Caki2 (cell line): ENCODE measurements at places on chromosomes 5 and 9.

DNA sequence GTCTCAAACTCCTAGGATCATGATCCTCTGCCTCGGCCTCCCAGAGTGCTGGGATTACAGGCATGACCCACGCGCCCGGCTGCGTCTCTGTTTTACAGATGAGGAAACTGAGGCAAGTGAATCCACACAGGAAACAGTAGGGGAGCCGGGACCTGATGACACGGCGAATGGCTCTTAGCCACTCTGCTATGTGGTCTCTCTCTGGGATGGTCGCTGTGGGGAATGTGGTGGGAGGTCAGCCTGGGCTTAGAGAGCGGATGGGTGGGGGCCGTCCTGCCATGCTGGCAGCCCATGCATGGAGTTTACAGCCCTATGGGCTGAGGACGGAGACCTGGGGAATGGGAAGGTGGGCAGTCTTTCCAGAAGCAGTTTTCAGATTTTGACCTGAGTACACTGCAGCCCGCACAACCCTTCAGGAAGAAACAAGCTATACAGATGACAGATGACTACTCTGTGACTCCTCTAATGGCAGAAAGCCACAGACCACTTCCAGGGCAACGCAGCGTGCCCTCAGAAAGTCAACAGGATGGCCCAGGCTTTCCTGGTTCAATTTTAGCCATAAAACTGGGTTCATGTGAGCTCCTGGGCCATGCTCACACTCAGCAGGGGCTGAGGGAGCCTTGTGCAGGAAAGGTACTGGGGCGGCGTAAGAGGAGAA lies 136.1 kb upstream of the RAPGEF1 start:
- DNase-seq = no peak

DNA sequence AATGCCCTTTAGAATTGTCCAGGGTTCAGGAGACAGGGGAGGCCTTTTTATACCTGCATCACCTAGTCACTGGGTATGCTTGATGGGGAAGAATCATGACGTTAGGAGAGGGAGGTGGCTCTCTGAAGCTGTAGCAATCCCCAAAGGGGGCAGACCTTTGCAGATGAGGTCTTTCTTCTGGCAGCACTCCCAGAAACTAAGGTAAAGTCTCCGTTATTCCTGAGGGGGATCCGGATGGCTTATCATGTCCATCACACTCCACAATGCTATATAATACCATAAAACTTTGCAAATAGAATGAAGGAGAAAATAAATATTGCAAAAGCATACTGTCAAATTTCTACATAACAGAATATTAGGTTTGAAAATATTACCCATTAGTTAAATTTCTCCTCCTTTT lies 21.5 kb upstream of the CAST start:
- no peak for DNase-seq

DNA sequence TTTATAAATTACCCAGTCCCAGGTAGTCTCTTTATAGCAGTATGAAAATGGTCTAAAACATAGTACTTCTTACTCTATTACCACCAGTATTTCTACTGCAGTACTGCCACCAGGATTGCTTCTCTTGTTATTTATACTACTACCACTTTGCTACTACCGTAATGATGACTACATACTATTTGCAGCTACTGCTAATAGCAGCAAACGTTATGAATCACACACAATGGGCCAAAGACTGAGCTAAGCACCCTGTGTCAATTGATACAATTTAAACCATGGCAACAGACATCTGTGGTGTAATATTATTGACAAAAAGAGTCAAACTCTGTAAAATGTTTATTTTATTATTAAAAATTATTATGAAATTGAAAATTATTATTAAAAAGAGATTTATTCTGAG lies 15.3 kb upstream of the KIF12 start:
- DNase-seq = no peak

DNA sequence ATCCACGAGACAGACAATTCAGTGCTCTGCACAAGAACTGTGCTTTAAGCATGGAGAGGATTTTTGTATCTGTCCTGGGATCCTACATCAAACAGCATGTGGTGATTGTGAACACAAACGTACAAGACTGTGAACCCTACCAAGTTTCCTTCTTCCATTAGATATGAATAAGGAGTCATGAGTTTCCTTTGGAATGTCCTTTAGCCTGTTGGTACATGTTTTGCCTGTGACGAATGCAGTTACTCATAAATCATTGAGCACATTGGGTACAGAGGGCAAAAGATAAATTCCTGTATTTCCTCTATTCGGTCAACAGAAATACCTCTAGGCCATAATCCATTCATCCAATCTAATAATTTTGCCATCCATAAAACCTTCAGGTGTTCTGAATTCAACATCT lies 61.5 kb downstream of the FXN start:
- peak; percentile 75 for DNase-seq

GRCh38 chr5:9350301-9350797 lies 195.5 kb downstream of the SEMA5A start:
- no peak for DNase-seq

- no peak for DNase-seq
Observed at GRCh38 chr9:37976714-37977477, 73.0 kb upstream of the SLC25A51 start.

- no peak for DNase-seq
Observed at GRCh38 chr9:88645879-88646199, 110.9 kb downstream of the NXNL2 start.

GRCh38 chr5:122697191-122697590 lies 77.7 kb upstream of the SNX2 start:
- no peak for DNase-seq

DNA sequence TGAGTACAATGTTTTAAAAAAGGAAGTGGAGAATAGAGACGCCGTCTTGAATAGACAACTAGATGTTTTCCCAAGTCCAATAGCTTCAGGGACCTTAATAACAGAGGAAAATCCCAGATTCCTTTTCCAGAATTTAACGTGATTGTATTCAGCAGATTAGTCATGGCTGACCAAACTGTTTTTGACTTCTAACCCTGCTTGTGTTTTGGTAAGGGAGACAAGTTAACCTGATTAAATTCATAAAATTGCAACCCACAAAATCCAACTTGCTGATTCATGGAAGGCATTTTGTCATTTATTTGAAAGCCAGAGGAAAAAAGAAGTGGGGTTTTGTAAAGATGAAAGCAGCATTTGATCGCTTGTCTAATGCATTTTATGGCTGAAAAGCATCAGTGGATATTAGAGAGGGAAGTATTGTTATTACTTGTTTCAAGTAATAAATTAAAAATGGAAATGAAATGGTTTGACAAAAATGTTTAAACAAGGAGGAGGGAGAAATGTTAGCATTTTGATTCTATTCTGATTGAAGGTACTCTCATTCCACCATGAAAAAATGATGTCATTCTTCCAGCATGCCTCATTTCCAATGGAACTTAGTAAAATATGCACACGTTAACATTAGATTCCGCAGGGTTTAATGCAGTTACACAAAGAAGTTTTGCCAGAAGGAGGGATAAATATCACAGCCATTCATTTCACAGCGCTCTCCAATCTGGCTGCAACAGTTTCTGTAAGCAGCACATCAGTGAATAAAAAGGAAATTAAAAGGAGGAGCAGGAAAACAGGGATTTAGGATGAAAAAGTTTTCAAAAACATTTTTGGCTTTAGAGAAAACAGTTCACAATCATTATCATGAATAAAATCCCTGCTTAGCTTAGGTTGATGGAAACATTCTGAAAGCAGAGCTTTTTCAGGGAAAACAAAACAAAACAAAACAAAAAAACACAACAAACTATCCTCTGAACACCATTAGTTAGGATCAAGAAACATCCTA lies 314.7 kb downstream of the PRR16 start:
- peak; percentile 68 for DNase-seq

DNA sequence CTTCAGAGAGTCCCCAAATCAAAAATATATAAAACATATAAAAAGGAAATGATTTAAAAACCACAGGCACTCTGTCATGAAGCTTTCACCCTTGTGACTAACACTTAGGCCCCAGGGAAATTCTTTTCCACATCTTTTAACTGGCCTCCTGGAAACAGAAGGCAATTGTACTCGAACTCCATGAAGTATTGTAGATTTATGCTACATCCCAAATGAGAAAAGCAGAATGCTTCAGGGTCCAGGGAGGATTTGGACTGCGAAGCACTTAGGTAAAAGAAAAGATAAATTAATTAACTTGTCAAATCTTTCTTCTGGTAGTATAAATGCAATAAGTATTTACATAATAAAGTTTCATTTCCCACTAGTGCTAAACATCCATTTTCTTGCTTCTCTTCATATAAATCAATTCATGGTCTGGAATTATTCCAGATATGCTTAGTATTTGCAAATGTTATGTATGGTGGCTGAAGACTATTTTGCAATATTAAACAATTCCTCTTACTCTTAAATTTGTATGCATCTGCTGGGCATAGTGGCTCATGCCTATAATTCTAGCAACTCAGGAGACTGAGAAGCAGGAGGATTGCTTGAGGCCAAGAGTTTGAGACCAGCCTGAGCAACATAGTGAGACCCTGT lies 64.9 kb upstream of the ELL2 start:
- DNase-seq = no peak

DNA sequence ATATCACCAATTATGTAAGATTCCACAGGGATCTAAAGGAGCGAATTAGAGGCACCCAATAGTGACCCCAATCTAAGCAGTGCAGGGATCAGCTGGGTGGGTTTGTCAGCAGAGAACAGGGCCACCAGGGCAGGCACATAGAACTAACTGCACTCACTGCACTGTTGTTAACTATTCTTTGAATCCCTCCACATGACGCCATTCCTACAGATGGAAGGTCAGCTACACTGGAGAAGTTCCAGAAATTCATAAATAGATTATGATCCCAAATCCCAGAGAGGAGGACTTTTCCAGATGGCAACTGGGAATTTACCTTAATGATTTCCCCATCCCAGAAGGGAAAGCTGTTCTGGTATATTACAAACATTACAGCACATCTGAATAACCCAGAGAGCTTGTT lies 84.2 kb downstream of the THBS4 start:
- no peak for DNase-seq

DNA sequence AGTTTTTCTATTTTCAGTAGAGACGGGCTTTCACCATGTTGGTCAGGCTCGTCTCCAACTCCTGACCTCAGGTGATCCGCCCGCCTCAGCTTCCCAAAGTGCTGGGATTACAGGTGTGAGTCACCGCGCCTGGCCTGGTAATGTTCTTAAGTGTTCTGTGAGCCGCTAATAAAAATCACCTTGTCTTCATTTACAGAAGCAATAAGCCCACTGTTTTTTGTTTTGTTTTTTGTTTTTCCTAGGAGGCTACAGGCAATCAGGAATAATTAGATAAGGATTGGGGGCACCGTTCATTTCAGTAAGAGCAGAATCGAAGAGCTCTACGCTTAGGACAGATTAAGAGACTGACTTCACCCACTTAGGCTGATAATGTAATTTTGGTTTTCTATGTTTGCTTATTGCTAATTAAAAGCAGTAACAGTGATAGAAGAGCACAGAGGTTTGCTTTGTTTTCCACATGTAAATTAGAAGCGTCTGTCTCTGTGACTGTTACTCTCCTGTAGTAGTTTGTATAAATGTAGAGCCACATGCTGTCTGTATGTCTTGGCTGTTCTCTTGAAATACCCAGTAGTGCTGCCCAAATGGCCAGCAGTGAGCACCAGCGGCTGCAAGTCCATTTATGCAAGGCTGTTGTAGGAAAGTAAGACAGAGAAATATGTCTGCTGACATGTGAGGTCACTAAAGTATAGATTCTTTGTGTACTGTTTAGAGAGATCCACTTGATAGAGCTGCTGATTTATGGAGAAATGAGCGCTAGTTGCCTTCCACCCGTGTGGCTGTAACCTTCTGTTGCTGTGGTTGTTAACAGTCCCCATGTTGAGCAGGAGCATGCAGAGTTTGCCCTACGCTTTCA lies 30.5 kb downstream of the TRIO start:
- no peak for DNase-seq

DNA sequence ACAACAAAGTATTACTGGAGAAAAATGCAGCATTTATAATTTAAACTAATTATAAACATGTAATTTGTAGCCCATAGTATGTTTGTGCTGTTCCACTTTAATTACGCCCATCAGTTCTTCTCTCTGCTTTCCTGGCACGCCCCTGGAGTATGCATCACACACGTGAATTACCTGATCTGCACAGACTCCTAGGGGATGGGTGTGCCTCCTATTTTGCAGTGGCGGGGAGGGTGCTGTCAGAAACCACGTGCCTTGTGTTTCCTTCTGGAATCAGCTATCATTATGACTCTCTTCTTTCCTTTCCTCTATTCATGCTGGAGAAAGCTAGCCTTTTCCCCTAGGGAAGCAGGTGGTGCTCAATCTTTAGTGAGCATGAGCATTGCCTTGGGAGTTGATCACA lies 43.3 kb downstream of the RPS23 start:
- no peak for DNase-seq

DNA sequence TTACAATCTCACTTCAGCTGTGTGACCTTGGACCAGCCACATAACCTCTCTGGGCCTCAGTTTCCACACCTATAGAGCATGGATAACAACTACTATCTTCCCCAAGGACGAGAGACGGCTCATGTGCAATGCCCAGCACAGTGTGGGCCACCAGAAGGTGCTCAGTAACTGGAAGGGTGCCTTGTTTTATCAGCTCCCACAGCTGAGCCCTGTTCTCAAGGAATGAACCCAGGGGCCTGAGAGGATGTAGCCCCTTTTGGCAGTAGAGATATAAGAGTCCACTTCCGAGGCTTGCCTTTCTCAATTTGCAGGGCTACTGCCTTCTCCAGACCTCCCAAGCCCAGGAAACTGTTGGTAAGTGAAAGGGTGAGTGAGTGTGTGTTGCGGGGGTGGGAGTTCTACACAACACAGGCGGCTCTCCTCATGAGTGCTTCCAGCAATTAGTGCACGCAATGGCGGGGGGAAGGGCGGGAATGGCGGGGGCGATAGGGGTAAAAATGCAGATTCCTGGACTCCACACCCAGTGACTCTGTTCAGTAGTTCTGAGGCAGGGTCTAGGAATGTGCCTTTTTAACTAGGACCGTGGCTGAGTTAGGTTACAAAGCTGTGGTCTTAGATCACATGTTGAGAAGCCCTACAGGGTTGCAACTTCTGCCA lies 185.1 kb downstream of the FSTL4 start:
- no peak for DNase-seq

GRCh38 chr9:70987986-70988385 lies 133.4 kb downstream of the TRPM3 start:
- no peak for DNase-seq

- DNase-seq = no peak
Observed at GRCh38 chr9:127114606-127115005, 7.8 kb downstream of the ANGPTL2 start.

- peak; percentile 56 for DNase-seq
Observed at GRCh38 chr9:76634356-76635054, 129.7 kb upstream of the PCA3 start.

DNA sequence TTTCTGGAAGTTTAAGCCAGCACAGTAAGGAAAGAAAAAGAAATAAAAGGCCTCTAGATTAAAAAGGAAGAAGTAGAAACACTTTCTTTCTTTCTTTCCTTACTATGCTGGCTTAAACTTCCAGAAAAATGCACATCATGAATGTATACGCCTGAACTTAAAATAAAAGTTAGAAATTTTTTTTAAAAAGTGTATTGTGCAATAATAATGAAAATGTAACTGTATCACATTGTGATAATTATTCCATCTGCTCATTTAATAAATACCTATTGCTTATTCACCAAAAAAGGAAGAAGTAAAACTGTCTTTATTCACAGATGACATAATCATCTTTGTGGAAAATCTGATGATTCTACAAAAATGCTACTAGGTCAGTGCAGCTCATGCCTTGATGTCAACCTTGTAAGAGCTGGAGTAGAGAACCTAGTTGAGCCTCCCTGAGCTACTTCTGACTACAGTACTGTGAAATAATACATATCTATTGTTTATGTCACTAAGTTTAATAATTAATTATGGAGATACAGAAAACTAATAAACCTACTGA lies 49.4 kb downstream of the MCTP1 start:
- no peak for DNase-seq
